ENCODE measurements at places on chromosomes 7 and 10. TPM values are rescaled to one million over a fixed set of nuclear protein-coding genes. Genes with fewer than 3 reads are reported as not detected.

Gene BAG3
- total RNA-seq = 51.8 TPM

- DNase-seq = peak; percentile 78
Observed at GRCh38 chr10:31319602-31320549, 860 bp downstream of the ZEB1 start.

Gene GPR146
- 30.8 TPM for total RNA-seq

DNA sequence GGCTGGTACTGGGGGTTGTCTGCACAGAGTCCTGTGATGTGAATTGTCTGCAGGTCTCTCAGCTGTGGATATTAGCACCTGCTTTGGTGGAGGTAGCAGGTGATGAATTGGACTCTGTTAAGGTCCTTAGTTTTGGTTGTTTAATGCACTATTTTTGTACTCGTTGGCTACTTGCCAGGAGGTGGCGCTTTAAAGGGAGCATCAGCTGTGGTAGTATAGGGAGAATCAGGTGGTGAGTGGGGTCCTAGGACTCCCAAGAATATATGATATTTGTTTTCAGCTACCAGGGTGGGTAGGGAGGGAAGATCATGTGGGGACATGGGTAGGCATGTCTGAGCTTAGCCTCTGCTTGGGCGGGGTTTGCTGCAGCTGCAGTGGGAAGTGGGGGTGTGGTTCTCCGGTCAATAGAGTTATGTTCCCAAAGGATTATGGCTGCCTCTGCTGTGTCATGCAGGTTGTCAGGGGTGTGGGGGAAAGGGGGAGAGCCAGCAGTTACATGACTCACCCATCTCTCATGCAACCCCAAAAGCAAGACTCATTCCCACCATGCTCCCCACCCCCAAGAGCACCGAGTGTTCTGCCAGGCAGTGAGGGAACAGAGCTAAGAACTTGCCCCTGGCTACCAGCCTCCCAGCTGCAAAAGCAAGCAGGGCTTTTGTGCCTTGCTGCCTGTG, 53.7 kb upstream of the ZNF273 start:
- no peak for DNase-seq

Gene SPDYE9
- total RNA-seq = not detected

GRCh38 chr7:16883918-16884317, 2.1 kb upstream of the AGR3 start:
- no peak for DNase-seq

Gene IFIT1B
- total RNA-seq = not detected

Gene MKI67
- total RNA-seq = 2.0 TPM

Gene NPFFR1
- under 0.01 TPM for total RNA-seq

- no peak for DNase-seq
Observed at GRCh38 chr10:77550378-77550777, 87.2 kb downstream of the KCNMA1 start.

GRCh38 chr10:57102236-57102635, 741.2 kb upstream of the ZWINT start:
- DNase-seq = no peak

Gene PDE6C
- total RNA-seq = not detected

DNA sequence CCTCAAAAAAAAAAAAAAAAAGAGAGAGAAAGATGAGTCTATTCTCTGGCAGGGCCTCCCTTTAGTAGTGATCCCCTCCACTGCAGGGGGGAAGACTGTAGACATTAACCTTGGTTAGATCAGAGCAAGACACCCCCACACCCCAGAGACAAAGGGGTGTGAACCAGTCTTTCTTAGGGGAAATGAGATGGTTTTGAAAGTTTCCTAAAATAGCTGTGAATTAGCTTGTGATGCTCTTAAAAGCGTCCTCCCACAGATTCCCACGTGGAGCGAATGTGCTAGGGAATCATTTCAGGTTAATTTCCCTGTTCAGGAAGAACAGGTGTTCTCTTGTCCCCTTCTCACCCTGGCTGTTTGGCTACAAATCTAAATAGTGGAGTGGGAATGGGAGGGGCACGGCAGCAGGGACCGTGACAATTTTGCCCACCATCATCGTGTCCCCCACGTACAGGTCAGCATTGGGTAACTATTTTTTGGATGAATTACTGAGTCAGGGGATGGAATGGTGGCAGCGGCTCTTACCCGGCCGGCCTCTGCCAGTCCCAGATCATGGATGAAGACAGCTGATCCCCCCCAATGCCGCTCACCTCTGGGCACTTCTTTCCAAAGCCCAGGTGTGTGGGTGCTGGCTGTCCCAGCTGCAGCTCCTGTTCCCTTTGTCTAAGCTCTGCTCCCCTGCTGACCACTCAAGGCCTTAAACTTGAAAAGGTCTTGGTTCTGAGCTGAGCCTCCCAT, 152.9 kb downstream of the CCDC3 start:
- no peak for DNase-seq

GRCh38 chr10:43963379-43963778, 314.7 kb upstream of the ZNF32 start:
- DNase-seq = no peak

- no peak for DNase-seq
Observed at GRCh38 chr7:91383053-91383904, 119.0 kb downstream of the FZD1 start.
